Activated naive CD4-positive, alpha-beta T cell (primary cell): ENCODE measurements at places on chromosomes 1 and 21.

DNA sequence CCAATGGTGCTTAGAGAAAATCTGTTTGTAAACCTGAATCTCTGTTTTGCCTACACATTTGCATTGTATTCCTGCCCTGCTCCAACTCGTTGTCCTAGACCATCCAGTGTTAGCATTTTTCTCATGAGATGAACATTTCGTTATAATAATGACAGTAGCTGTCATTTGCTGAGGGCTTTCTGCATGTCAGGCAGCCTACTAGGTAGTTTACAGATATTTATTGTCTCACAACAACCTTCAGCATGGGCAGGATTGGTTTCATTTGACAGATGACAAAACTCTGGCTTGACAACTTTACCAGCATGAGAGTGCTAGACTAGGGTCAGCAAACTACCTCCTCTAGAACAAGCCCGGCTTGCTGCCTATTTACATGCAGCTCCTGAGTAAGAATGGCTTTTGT, 10.1 kb downstream of the ST6GALNAC3 start:
- DNase-seq: no peak

GRCh38 chr1:160711602-160712311, at the start of gene CD48:
Gene CD48, minus strand, starts transcription at chr1:160711822. Its CDS starts 59 bp downstream, at chr1:160711763.
- DNase-seq: no peak

DNA sequence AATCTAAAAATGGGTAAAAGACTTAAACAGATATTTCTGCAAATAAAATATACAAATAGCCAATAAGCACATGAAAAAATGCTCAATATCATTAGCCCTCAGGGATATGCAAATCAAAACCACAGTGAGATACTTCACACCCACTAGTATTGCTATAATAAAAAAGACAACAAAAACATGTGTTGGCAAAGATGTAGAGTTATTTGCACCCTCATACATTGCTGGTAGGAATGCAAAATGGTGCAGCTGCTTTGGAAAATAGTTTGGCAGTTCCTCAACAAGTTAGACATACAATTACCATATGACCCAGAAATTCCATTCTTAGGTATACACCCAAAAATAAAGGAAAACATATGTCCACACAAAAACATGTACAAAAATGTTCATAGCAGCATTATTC, 30.2 kb downstream of the ZZZ3 start:
- DNase-seq: no peak

- peak; percentile 43 for DNase-seq
Measured at GRCh38 chr1:2543543-2544092, 12.6 kb upstream of the TNFRSF14 start.

GRCh38 chr1:221548942-221549341, 192.9 kb downstream of the DUSP10 start:
- DNase-seq: no peak

- DNase-seq: no peak
Measured at GRCh38 chr1:98842241-98842640, 162.4 kb downstream of the PLPPR5 start.

- no peak for DNase-seq
Measured at GRCh38 chr21:14243874-14244273, 27.9 kb downstream of the RBM11 start.

- DNase-seq: no peak
Measured at GRCh38 chr1:11501906-11502485, 23.0 kb downstream of the DISP3 start.

- no peak for DNase-seq
Measured at GRCh38 chr1:243465738-243466137, 209.9 kb downstream of the SDCCAG8 start.

- no peak for DNase-seq
Measured at GRCh38 chr1:239655023-239655422, 268.7 kb downstream of the CHRM3 start.

DNA sequence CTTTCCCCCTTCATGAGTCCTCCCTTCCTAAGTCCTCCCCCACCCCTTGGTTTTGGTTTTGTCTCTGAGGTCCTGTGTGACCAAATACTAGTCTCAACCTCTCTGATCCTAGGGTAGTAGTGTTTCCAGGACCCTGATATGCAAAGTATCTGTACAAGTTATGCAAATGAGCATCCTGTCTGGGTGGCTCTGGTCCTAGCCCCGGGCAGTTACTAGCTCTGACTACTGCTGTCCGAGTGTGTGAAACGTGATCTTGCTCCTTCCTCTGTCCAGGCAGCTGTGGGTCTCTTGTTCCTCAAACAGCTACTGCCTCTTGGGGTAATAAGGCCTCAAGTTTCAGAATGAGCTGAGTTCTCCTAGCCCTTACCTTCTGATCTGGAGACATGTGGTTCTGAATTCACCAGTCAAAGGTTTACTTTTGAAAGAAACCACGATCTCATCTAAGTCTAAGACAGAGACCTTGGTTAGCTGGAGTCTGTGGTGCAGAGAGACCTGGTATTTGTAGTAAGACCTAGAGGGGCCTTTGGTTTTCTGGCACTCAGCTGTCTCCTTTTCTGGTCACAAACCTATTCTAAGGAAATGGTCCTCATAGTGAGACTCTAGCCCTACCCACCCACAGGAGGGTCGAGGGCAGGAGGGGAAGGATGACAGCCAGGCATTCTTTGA, 31.0 kb upstream of the IL19 start:
- DNase-seq: no peak

DNA sequence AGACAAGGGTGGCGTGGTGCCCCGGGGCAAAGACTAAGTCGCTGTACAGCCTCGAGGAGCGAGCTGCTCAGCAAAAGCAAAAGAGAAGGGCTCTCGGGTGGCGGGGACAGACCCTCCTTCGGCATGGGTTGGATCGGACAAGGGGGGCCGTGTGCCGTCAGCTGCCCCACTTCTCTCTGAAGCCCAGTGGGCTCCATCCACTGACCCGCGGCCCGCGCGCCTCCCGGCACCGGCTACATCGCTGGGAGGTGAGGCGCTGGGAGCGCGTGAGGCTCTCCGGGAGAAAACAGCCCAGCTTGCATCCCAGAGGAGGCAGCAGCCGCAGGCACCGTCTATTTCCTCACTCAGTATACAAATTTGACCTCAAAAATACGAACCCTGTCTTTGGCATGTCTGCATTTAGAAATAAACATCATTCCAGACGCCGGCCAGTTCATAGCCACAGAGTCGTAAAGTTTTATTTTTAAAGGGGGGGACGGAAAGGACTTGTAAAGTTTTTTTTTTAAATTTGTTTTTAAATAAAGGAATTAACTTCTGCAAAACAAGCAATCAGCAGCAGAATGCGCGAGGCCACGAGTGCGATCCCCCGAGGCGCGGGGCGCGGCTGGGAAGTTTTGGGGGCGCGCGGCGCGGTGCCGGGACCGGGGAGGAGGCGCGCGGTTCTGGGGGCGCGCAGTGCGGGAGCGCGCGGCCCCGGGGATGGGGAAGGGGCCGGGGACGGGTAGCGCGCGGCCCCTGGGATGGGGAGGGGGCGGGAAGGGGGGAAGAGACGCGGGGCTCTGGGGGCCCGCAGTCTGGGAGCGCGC, 689 bp upstream of the GPR137B start:
- no peak for DNase-seq

GRCh38 chr1:184605941-184606340, 148.7 kb downstream of the EDEM3 start:
- no peak for DNase-seq

DNA sequence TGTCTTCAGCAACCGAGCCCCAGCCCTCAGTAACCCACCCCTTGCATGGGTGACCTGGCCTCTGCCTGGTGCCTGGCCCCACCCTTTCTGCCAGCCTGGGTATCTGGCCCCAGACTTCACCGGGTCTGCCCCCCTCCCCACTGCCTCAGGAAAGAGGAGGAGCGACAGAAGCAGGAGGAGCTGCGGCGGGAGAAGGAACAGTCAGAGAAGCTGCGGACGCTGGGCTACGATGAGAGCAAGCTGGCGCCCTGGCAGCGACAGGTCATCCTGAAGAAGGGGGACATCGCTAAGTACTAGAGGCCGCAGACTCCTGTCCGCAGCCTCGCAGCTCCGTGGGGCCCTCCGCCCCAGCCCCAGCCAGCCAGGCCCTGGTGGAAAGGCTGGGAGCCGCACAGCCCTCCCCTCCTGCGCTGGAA, 6.1 kb downstream of the TNFRSF25 start:
- no peak for DNase-seq

- no peak for DNase-seq
Measured at GRCh38 chr21:38334866-38335265, 78.1 kb downstream of the KCNJ15 start.

DNA sequence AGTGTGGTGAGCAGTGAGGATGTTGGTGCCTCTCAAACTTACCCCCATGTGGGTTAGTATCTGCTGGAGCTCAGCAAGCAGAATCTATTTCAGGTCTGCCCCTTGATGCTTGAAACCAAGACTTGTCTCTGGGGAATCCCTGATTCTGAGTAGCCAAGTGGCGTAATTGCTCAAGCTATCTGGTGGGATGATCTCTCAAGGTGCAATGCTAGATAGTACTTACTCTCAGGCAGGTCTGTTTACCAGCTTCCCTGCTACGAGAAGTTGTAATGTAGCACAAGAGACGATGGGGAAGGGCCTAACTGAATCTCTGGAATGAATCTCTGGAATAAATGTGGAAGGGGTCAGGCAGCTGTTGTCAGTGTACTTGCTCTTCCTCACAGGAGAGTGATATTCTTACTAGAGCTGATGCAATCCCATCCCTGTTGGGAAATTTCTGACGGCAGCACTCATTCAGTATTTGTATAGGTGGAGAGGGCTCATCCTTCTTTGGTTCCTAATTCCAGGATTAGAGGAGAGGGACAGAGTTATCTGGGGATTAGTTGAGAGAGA, 65.4 kb downstream of the MACF1 start:
- DNase-seq: no peak

DNA sequence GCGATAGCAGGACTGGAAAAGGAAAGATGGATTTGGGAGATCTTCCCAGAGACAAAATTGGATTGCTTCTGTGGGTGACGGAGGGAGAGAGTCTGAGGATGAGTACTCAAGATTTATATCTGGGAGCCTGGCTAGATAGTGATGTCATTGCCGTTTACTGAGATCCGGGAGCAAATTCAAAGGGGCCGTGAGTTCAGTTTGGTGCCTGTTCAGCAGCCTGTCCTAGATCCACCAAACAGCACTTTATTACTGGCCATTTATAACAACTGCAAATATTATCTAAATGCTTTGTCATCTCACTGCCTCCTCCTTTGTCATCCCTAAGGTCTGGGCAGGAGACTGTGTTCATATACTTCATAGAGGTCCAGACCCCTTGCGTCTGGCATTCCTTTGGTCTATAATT, 29.2 kb downstream of the MAPKAPK2 start:
- DNase-seq: no peak

GRCh38 chr1:33147275-33147996, 34.4 kb downstream of the TRIM62 start:
- DNase-seq: no peak

- no peak for DNase-seq
Measured at GRCh38 chr21:44456214-44456914, 1.1 kb downstream of the LRRC3 start.

DNA sequence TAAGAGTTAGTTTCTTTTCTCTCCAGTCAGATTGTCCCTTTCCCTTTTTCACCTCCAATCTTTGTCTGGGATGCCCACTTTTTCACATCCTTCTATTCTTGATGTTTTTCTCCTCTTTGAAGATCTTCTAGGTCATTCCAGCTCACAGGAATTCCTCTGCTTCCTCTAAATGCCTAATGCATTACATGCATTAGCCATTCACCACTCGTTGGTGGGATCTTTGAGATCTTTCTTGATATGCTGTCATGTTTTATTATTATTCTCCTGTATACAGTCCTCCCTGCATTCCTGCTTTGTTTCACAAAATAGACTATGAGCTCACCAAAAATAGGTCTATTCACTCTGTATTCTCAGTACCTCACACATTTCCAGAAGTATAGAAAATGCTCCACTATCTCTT, 129.0 kb downstream of the LYPLAL1 start:
- DNase-seq: no peak

DNA sequence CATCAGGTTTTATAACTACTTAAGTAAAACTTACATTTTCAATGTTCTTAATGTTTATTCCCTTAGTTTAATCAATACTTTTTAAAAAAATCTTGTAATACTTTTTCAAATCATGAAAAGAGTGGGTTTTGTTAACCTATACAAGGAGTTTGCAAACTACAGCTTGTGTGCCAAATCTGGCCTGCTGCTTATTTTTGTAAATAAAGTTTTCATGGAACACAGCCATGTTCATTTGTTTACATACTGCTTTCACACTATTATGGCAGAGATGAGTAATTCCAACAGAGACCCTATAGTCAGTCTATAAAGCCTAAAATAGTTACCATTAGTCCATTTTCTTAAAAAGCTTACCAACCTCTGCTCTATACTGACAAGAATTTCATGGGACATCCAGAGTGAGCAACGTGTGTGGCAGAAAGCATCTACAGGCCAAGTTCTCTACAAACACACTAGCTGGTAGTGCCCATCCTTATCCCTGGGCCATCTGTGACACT, 42.6 kb downstream of the ERO1B start:
- DNase-seq: no peak

DNA sequence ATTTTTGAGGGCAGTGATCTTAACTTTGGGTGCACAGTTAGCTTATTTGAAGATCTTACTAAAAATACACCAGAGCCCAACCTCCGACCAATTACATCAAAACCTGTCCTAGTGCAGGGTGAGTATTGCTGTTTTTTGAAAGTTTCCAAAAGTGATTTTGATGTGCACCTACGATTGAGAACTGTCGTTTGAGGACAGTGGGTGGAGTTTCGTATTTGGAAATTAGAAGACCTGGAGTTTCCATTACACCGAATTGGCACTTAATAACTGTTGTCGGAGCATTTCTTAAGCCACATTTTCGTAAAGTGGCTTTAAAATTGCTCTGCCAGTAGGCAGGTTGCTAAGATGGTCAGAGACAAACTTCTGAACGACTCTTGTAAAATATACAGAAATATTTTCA, 1.1 kb downstream of the SOD1 start:
- no peak for DNase-seq

- no peak for DNase-seq
Measured at GRCh38 chr1:37755951-37756560, 8.9 kb downstream of the EPHA10 start.

GRCh38 chr1:177907000-177907399, 62.9 kb downstream of the SEC16B start:
- DNase-seq: no peak

DNA sequence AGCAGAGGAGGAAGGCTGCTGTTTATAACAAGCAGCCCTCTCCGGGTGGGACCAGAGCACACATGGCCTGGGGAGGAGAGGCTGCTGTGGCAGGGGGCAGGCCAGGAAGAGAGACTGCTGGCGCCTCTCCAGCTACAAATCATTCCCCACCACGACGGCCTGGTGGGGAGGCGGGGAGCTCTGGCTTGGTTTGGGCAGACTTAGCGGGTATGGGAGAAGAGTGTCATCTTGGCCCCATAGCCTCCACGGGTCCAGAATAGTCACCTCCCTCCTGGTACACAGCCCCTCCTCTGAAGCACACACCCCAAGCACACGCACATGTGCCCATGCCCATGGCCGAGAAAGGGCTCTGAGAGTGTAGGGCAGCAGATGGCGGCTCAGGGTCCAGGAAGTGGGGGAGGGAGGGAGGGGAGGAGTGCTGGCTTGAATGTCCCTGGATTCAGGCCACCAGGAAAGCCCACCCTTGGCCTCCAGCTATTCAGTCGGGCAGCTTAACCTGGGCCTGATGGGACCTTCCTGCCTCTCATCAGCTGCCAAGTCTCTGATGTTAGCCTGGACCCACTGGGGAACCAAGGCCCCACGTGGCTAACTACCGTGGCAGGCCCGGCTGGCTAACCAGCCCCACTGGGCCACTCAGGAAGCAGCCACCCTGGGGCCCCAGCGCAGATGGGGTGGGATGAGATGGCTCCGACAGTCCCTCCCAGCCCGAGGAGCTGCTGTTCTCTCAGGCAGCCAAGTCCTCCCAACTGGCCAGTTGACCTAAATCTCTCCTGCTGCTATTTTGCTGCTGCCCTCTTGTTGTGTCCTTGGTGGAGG, 10.9 kb downstream of the LRP8 start:
- no peak for DNase-seq

GRCh38 chr1:220954321-220955075, 75.3 kb downstream of the HLX start:
- no peak for DNase-seq
